ENCODE measurements at places on chromosomes 16 and 17.

DNA sequence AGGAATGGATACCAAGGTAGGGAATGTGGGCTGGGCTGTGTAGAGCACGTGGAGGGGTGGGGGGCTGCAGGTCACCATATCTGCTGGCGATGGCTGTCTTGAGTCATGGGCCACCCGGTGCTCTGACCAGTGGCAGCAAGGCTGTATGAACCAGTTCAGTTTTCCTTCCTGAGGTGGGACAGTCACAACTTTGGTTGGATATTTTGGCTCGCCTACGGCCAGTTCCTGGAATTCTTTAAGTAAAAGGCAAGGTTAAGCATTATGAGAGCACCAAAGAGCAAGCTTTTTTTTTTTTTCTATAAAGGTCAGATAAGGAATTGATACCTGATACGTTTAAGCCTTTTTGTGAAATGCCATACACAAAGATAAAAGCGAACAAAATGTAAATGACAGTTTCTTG lies 81.9 kb downstream of the USP22 start:
- DNase-seq, result no peak

GRCh38 chr17:9905902-9906301 lies 831 bp upstream of the RCVRN start:
- DNase-seq, result no peak

- DNase-seq, result peak; percentile 23
Observed at GRCh38 chr17:80261159-80261894, 675 bp downstream of the RNF213 start.

DNA sequence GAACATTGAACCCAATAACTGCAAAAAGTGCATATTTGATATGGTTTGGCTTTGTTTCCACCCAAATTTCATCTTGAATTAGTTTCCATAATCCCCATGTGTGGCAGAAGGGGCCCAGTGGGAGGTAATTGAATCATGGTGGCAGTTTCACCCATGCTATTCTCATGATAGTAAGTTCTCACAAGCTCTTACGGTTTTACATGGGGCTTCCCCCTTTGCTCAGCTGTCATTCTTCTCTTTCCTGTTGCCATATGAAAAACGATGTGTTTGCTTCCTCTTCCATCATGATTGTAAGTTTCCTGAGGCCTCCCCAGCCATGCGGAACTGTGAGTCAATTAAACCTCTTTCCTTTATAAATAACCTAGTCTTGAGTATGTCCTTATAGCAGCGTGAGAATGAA lies 127.6 kb downstream of the CHD9NB start:
- no peak for DNase-seq

DNA sequence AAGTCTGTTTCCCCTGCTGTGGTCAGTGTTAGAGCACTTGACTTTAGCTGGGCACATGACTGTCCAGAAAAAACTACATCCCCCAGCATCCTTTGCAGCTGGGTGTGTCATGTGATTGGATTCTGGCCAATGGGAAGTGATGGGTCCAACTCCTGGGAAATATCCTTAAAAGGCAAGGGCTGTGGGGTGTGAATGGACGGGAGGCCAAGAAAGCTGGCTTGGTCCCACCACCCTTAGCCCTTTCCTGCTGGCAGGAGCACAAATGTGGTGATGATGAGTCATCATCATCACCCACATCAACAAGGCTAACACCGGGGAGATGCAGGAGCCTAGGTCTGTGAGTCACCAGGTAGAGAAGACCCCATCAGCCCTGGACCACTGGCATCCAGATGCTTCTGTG lies 341.7 kb downstream of the C16orf95 start:
- DNase-seq, result no peak
